Epithelial cell of alveolus of lung (primary cell): ENCODE measurements at places on chromosomes 4 and X. TPM values are rescaled to one million over a fixed set of nuclear protein-coding genes. Genes with fewer than 3 reads are reported as not detected.

Gene FRAS1
- 0.48 and 4.9 TPM in 2 replicates for total RNA-seq

Gene TLR10
- total RNA-seq = 0.13 TPM in 1 of 2 replicates, not detected in the other

Gene WWC2
- total RNA-seq = 11.7 and 13.6 TPM in 2 replicates

Gene NAP1L3
- total RNA-seq = 2.1 and 2.8 TPM in 2 replicates

Gene RASSF6
- total RNA-seq = 0.26 TPM in 1 of 2 replicates, not detected in the other

Gene ODAM
- not detected in 2 replicates for total RNA-seq

Gene FAM133A
- not detected in 2 replicates for total RNA-seq
